NCI-H1417 (cell line): ENCODE measurements at places on chromosomes 3 and 15.
A peak's percentile ranks its signal among the peaks of the same experiment; 100 is the strongest.

DNA sequence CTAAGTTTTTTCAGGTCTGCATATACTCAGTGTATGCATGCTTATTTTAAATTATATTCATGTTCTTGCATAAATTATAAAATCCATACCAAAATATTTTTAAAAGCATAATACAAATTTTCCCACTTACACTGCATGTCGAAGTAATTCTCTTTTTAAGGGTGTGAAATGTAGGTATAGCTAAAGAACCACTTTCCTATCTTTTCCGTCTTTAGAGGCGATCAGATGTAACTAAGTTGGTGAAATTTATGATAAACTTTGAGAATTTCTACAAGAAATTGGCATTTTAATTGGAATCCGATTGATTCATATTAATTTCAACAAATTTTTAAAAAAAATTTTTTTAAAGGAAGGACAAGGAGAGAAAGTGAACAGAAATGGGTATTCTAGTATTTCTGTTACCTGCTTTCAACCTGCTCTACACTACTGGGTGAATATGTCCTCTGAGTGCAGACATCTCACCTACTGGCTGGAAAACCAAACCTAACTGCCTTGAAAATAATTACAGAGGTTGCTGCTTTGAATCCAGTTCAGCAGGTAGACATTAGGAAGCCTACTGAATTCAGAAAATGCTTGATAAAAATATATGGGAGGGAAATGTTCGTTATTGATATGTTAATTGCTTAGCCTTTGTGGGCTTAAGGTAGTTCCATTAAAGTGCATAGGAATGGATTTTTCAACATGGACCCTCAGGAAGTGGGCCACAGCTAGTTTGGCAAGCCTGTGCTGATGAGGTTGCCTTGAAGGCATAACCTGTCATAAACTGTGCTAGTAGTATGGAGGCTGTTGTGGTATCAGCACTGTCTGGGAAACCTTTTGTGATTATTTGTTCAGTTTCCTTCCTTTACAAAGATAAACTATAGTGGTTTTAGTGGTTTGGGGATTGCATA, 5.1 kb downstream of the TRIM71 start:
- DNase-seq, result no peak

DNA sequence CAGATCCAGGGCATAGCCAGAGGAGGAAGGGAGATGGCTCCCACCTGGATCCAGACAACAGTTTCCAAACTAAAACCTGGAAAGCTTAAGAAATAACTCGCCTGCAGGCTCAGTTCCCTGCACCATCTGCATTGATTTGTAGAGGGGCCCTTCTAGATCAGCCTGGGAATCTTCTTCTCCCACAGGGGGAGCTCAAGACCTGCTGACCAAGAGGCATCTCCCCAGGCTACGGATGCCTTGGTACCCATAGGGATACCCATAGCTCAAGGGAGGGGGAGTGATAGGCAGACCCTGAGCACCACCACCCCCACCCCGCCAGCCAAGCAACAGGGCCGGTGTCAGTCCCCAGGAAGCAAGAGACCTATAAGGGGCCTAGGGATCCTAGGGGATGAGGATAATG, 28.0 kb upstream of the DCLK3 start:
- peak; percentile 44 for DNase-seq

- DNase-seq, result no peak
Measured at GRCh38 chr3:49636883-49637609, 37.1 kb upstream of the APEH start.

- no peak for DNase-seq
Measured at GRCh38 chr15:61099020-61099810, 129.9 kb downstream of the RORA start.

DNA sequence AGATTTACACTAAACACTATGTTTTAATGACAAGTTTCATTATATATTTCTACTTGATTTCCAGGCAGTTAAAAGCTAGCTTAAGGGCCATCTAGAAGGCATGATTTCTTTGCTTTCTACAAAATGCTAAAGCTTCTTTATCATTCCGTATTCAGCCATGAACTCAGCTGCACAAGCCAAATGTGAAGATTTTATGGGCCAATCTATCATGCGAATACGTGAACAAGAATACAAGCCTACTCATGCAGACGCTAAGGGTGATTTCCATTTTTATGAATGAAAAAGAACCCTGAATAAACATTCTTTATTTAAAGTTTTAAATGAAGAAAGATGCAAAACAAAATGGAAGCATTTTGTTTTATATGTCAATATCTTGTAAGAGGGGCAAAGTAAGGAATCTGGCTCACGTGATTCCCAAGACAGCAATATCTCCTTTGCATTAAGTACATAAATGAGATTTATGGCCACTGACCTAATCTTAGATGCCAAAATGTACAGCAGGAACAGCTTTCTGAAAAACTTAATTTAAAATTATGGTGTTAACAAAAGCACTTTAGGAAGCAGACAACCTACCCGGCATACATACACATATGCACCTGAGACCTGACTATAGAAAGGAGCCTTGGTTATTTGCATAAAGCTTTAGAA, 215.8 kb downstream of the DPH6 start:
- DNase-seq, result no peak

DNA sequence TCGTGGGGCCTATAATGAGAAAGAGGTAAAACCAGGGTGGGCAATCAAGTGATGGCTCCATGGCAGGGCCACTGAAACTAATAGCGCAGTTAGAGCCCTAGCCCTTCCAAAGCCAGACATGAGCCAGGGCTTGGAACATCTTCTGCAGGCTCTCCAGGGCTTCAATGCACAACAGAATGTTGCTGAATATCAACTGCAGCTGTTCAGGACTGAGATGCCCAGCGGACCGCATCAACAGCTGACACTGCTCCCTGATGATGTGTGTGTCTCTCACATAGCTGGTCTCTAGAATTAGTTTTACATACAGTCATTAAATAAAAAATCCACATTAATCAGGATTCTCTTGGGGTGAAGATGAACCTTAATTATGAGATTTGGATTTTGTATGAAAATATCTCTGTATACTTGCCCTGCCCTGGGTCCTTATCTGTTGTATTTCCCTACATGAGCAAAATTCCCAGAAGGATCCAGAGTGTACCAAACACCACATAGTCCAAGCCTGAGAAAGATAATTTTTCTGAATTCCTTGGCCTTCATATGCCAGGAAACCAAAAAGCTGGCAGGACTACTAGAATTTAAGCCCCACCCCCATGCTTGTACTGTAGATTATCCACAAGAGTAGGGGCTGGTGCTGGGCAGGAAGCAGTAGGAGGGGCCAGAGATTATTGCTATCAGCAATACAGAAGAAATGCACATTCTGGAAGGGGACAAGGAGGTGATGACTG, 7.7 kb upstream of the GOLGB1 start:
- no peak for DNase-seq

GRCh38 chr3:136196401-136197158, 445 bp upstream of the MSL2 start:
- peak; percentile 99 for DNase-seq

DNA sequence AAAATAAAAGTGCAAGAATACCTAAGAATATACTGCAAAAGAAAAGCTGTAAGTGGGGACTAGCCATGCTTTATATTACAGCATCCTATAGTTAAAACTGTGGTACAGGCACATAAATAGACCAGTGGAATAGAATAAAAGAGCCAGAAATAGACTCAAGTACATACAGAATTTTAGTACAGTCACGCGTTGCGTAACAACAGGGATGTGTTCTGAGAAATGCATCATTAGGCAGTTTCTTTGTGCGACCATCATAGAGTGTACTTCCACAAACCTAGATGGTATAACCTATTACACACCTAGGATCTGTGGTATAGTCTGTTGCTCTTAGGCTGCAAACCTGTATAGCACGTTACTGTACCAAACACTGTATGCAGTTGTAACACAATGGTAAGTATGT, 61.8 kb downstream of the PCCB start:
- DNase-seq, result no peak

DNA sequence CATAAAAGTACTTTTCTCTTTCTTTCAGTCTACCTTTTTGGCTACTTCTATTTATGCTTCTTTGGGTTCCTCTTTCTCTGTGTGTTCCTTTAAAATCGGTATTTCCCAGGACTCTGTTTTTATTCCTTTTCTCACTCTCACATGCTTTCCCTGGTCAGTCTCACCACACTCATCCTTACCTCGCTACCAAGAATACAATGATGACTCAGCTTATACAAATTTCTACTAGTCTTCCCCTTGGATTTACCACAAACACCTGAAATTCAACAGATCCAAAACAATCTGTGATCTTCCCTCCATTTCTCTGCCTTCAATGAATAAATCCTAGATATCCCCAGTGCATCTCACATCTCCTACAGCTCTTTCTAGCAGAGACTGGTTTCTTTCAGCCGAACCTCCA, 52.9 kb downstream of the TUBGCP4 start:
- DNase-seq, result no peak

GRCh38 chr3:13884851-13885703, 5.2 kb upstream of the WNT7A start:
- peak; percentile 67 for DNase-seq

- DNase-seq, result no peak
Measured at GRCh38 chr3:174532216-174532615, 326.9 kb upstream of the NAALADL2 start.

DNA sequence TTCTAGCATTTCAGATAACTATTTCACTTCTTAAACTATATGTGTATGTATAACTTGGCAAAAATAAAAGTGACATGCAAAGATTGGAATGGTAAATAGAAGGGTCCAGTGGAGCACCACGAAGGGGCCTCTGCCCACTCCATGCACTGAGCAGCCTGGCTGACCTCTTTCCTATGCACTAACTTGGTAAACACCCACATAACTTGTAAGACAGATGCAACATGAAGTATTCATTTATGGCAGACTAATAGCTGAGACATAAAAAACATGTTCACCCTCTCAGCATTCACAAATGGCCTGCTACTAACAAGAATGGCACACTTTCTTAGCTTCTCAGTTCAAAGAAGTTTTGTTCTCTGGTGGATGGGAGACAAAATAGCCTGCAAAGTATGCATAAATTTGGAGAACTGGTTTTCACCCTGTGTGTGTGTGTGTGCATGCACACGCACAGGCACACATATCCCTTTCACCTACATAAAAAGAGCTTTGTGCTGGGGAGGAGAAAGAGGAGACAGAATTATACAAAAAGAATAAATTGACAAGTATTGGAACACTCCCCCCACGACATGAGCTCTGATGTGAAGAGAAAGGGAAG, 26.5 kb upstream of the RYK start:
- no peak for DNase-seq

- DNase-seq, result no peak
Measured at GRCh38 chr3:30602946-30603345, 3.5 kb upstream of the TGFBR2 start.

- DNase-seq, result no peak
Measured at GRCh38 chr3:117955196-117955595, 1079.5 kb downstream of the IGSF11 start.

DNA sequence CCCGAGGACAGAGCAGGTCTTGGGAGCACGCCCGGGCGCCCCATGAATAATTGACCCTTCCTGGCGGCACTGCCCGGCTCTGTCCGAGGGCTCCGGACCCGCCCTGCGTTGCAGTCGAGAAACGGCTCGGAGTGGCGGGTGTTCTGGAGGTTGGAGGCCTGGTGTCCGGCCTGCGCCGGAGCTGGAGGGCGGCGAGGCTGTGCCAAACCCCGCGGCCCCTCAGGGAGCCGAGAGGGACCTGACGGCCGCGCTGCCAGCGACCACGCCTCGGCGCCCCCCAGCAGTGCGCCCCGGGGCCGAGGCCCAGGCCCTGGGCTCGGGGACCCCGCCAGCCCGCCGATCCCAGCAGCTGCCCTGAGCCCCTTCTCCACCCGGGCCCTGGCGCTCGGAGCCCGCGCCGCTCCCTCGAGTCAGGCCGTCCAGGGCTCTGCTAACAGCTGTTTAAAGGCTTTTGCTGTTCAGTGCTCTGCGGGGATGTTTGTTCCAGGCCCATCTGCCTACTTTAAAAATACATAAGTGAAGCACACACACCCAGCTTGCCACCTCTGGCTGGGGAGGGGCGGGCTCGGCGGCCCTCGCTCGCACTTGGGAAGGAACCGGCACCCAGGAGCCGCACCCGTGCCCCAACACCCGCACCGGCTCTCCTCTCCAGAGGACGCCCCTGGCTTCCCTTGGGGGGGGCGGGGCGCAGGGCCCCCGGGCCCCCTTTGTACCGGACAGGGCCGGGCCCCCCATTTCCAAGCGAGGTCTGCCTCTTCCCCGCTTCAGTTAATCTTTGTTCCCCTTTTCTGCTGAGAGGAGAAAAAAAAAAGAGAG, 730 bp upstream of the ZNF710 start:
- DNase-seq, result peak; percentile 69

DNA sequence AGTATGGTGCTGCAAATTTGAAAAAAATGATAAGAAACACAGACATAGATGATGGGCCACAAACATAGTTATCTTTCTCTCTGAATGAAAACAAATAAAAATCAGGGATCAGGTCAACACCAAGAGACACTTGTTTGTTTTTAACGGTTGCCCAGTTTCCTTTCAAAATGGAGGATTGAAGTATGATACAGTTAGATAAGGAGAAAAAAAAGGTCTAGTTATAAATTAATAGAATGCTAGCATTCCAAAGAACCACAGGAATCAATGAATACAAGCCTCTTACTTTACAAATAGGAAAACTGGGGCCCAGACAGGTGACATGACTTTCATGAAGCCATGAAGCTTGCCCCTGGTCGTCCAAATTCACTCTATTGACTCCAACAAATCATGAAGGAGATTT, 305.1 kb downstream of the ZNF621 start:
- no peak for DNase-seq

DNA sequence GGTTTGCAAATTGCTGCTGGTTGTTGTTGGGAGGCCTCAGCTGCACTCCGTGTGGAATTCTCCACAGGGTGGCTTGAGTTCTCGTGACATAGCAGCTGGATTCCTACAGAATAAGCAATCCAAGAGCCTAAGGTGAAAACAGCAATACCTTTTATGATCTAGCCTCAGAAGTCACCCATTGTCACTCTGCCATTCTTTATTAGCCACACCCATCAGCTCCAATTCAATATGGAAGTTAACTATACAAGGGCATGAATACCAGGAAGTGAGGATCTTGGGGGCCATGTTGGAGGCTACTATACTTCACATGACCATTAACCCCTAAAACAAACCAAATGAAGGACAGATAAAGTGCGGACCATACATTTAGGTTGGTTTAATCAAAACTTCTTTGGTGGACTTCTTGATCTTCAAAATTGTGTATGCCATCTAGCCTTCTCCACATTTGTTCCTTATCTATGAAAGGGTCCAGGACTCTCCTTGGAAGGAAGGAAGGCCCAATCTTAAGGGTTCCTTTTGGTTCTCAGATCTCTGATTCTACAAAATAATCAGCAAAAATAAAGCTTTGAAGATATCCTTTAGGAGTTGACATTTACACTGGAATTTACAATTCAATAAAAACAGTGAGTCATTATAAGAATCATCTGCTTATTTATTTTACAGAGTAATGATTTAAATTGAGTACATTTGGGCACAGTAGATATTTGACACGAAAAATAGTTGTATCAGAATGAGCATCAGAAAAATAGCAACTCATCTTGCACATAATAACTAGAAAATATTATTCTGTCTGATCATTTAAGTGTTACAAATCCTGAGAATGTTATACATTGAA, 21.5 kb downstream of the CIAO2A start:
- no peak for DNase-seq

DNA sequence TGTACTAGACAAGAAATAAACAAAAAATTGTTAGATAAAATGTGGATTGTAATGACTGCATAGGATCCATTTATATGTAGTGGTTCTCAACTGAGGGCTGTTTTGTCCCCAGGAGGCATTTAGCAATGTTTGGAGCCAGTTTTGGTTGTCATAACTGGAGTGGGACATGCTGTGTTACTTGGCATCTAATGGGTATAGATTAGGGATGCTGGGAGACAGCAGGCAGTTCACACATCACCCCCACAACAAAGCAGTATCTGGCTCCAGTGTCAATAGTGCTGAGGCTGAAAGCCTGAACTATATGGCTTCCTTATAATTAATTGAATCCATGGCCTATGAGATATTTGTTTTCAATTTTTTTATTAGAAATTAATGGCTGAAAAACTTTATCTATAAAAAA, 72.0 kb upstream of the SAMMSON start:
- no peak for DNase-seq
